ENCODE measurements at places on chromosomes 3 and 15.

DNA sequence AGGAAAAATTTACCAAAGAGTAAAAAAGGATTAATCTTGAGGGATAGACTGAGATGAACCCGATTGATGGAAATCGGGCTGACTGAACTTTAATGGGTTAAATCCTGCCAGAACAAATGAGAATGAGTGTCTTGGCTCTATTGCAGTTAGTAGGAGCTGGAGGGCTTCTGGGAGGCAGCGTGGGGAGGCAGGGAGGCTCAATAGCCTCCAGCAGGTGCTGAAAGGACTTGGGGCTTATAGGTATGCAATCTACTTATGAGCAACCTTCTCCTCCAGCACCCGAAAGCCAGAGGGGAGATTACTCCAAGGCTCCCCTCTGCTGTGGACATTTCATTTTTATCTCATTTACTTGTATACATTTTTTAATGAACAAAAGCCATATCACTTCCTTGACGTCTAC is 1.0 kb upstream of the CRYBG3 start:
- DNase-seq = no peak

DNA sequence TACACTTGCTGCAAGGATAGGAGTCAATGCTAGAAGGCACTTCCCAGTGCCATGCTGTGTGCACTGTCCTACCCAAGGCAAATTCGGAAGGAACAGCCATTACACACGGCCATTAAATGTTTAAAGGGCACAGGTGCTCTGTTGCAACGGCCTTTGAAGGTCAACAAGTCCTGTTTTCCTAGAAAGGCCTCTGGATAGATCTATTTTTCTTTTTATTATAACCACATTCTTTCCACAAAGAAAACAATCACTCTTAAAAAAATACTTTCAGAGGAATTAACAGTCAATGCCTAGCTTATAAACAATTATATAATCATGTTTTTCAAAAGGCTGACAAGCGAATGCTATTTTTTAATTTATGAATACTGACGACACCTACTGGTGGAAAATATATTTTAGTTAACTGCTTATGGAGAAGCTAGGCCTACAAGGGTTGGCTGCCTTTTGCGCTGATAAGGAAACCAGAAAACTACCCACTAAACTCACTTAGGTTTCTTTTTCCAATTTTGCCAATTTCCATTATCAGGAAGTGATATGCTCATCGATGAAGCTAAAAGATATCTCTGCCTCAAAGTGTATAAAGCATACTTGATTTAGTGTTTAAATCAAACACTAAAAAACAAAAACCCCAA is 2.4 kb downstream of the ARHGEF3 start:
- DNase-seq = peak; percentile 41

DNA sequence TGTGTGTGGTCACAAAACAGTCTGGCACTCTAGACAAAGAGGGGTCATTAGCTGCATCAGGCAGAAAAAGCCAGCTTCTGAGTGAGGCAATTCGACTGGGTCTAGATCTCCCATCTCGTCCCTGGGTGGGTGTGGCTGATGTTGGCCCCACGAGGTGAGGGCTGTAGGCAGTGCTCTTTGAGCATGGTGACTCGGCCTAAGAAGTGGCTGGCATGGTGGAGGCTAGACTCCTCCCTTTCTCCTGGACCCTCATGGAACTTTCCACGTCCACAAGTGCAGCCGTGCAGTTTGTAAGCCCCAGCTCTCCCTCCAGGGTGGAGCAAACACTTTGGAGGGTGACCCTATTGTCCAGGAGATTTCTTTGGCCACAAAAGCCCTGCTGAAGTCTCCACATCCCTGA is 134.1 kb downstream of the OPA1 start:
- DNase-seq = no peak

DNA sequence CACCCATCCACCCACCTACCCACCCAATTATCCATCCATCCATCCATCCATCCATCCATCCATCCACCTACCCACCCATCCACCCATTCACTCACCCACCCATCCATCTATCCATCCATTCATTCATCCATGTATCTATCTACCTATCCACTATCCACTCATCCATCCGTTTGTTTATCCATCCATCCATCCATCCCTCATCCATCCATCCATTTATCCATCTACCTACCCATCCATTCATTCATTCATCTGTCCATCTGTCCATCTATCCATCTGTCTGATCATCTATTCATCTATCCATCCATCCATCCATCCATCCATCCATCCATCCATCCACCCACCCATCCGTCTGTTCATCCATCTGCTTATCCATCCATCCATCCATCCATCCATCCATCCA is 65.7 kb downstream of the FBLN2 start:
- no peak for DNase-seq

- no peak for DNase-seq
Observed at GRCh38 chr15:46231786-46232185, 597.0 kb downstream of the SQOR start.

GRCh38 chr15:65101411-65101890 is 13.5 kb downstream of the UBAP1L start:
- DNase-seq = peak; percentile 41

- peak; percentile 25 for DNase-seq
Observed at GRCh38 chr3:15206662-15207576, 873 bp downstream of the CAPN7 start.

- DNase-seq = no peak
Observed at GRCh38 chr3:134807189-134807588, 12.1 kb downstream of the EPHB1 start.

GRCh38 chr3:23874359-23875112 is 42.3 kb downstream of the NKIRAS1 start:
- no peak for DNase-seq

- no peak for DNase-seq
Observed at GRCh38 chr15:84886211-84886983, 1.9 kb downstream of the SLC28A1 start.

DNA sequence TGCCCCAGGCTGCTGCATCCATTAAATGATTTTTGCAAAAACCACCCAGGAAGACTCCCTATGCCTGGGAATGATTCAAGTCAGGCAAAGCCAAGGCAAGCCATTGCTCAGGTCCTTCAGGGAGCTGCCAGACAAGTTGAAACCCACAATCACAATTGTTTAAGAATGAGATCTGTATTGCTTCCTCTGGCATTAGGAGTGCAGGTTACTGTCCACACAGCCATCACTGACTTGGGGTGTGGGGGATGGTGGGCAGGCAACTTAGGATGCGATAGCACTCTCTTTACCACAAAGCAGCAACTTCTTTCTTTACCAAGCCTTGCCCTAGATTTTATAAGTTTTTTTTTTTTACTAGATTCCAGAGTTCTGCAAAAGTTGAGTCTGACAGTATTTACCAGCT is 15.0 kb upstream of the IL20RB start:
- DNase-seq = no peak

DNA sequence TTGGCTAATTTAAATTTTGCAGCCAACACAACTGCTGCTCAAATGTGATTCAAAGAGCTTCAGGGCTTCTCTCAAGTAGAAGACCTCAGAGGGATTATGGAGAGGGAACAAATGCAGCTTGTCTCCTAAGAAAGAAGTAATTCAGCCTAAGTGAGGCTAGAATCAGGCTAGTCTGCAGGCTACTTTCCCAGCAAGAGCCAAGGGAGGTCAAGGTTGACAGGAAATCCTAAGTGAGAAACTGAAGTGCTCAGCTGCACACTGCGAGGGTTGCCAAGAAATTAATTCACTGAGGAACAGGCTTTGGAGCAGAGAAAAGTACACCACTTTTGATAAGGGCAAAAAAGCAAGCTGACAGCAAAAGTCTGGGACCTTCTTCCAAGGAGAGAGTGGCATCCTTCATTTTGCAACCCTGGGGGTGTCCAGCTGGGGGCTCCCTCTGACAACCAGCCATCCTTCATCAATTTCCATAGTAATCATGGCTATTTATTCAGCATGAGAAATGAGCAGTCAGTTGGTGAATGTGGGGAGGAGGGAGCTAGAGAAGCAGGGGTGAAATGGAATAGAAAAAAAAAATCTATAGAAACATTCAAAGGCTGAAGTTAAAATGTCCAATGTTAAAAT is 646.4 kb upstream of the ADAMTS9 start:
- no peak for DNase-seq

GRCh38 chr3:115792206-115792955 is 169.1 kb downstream of the GAP43 start:
- no peak for DNase-seq

- DNase-seq = no peak
Observed at GRCh38 chr3:179432021-179432420, 19.2 kb downstream of the GNB4 start.

GRCh38 chr3:179801856-179802255 is 149.0 kb downstream of the USP13 start:
- DNase-seq = no peak

GRCh38 chr3:150107429-150108175 is 136.9 kb upstream of the PFN2 start:
- no peak for DNase-seq

DNA sequence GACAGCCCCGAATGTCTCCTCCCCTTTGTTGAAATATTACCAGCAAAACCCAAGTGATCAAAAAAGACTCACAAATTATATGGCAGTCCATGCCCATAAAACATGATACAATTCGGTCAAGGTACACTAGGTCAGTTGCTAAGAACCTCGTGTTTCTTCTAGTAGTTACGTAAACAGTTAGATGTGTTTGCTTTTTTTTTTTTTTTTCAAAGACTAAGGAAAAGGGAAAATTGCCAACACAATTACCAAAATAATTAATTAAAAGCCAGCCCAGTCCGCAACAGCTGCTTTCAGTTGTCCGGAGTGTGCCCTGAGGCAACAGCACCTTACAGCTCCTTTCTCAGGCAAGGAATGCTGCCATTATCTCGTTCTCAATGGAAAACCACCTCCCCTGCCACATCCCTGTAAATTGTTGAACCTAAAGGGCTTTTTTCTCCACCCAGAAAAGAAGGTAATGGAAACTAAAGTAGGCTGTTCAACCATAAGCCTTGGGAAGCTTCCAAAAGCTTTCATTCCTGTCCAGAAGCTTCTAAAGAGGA is 129.2 kb upstream of the TSC22D2 start:
- no peak for DNase-seq

DNA sequence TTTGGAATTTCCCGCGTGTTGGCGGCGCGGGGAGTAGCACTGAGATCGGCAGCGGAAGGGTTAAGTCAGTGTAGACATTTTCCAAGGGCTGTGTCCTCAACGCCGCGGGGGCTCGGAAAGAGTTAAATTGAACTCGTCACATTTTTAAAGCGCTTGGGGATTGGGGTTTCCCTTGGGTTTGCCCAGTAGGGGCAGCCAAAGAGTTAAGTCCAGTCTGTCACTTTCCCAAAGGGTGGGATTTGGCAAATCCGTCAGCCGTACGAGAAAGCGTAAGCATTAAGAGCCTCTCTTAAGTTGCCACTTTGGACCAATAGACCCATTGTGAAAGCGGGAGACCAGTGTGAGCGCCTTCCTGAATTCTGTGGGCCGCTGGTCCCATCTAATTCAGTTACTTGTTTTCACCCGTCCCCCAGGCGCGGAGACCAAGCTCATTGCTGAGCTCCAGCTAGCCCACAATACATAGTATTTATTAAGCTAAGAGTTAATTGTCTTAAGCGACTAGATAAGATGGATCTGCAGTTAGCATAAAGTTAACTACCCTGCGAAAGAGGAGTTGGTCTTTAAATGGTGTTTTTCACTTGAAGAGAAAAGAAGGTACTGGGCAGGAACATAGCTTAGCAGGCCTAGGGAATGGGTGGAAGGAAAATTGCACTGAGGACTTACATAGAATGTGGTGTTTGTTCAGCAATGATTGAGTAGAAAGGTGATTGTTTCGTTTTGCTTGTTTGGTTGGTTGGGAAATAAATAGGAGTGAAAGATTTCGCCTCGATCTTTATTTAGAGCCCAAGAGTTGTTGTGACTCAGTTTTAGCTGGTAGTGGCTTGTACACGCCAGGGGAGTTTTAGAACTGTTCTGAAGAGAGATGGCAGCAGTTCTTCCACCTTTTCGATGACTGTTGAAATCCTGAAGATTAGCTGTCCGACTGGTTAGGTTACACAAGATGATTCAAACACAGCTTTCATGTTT is 932 bp downstream of the ARL8B start:
- no peak for DNase-seq

GRCh38 chr15:92001307-92001706 is 147.8 kb downstream of the SLCO3A1 start:
- no peak for DNase-seq

DNA sequence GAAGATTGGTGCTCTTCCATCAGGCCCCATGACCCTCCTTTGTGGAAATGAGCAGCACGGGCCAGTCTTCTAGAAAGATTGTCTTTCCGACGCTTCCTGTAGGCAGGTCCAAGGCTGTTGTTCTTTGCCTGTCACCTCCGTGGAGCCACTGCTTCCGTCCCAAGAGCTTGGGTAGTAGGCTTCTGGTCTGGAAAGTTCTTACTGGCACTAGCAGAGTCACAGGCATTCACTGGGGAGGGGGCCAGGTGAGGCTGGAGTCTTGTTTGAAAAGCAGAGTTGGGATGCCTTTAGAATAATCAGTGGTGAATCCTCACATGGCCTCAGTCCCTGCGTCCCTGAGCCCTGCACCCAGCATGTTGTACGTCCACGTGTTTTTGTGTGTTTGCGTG is 76.2 kb upstream of the ADPGK start:
- DNase-seq = no peak

DNA sequence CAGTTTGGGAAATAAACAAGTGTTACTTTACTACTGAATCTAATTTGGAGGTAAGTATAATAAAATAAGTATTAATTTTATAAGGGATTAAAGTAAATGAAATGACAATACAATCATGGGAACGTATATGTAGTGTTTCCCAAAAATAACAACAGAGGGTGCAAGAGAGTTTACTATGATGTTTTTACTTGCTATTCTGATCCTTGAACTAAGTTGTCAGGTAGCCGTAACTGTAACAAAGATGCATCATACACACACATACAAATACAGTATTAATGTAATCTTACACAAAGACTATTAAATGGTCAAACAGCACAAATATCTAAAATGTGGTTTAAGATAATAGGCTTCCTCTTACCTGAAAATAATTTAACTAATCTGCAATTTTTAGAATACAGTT is 311.4 kb downstream of the TBC1D5 start:
- DNase-seq = peak; percentile 32

DNA sequence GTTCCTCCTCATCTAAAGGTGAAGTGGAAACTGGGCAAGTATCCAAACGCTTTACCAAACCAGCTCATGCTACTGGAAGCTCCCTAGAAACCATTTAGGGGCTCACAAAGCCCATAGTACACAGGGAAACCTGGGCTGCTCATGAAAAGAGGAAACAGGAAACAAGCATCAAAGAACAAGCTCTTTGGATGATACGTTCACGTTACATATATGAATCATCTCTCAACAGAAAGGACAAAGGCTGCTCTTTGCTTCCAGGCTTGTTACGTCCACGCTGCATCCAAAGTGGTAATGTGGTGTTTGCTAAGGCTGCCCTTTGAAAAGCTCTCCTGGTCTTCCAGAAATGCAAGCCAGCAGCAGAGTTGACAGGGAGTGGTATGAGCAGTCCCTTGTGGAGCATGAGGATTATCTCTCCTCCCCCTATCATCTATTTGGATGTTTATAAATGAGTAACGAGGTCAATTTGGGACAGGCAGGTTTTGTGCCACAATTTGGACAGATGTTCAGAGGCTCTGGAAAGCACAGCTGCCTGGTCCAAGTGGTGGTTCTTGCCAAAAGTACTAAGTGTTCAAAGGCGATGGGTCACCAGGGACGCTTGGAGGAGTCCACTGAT is 98.0 kb upstream of the RORA start:
- no peak for DNase-seq

- DNase-seq = no peak
Observed at GRCh38 chr3:152198665-152199064, 70.1 kb upstream of the MBNL1 start.

All from NCI-H460 (cell line).